Retinal pigment epithelial cell (primary cell): ENCODE measurements at places on chromosomes 13 and 19.

- no peak for DNase-seq
Measured at GRCh38 chr13:111897846-111898215, 169.1 kb upstream of the SOX1 start.

GRCh38 chr19:21883516-21883915, 47.5 kb upstream of the ZNF43 start:
- DNase-seq: no peak

DNA sequence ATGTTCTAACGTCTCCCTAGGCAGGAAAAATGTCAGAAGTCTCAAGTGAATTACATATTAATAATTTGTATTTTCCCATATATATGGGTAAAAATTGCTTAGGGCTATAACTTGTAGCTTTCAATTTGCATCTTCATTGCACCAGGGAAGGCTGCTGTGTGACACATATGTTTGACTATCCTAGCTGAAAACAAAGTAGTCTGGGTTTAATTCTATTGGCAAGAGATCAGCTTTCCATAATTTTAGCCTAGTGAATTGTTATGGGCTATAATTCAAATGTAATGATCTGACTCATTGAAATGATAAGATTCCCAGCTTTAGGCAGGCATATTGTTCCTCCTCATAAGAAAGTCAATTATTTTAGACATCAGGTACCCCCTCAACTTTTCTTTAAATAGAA, 553.1 kb downstream of the DCT start:
- no peak for DNase-seq

- no peak for DNase-seq
Measured at GRCh38 chr19:4256563-4256962, 9.7 kb downstream of the YJU2 start.

DNA sequence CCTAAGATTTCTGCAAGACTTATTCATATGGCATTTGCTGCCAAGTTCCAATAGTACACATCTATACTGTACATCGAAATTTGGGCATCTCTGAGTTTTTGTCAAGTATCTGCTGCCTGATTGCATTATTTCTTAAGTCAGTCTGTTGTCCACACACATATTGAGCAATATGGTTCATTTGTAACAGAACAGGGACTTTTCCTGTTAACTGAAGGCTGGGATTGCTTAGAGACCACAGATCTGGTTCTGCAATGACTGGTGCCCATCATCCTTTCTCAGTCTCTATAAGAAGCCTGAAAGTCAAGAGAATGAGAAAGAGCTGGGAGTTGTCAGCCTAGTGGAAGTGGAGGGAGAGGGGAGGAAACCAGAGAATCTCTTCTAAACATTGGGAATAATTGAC, 22.5 kb upstream of the MYCBP2 start:
- DNase-seq: no peak

- no peak for DNase-seq
Measured at GRCh38 chr13:113802090-113802531, 43.1 kb downstream of the TMEM255B start.

GRCh38 chr13:32125221-32125689, 93.7 kb downstream of the FRY start:
- no peak for DNase-seq

GRCh38 chr13:67167420-67167819, 62.7 kb downstream of the PCDH9 start:
- DNase-seq: no peak

GRCh38 chr19:47268028-47268427, 6.7 kb upstream of the INAFM1 start:
- DNase-seq: no peak

DNA sequence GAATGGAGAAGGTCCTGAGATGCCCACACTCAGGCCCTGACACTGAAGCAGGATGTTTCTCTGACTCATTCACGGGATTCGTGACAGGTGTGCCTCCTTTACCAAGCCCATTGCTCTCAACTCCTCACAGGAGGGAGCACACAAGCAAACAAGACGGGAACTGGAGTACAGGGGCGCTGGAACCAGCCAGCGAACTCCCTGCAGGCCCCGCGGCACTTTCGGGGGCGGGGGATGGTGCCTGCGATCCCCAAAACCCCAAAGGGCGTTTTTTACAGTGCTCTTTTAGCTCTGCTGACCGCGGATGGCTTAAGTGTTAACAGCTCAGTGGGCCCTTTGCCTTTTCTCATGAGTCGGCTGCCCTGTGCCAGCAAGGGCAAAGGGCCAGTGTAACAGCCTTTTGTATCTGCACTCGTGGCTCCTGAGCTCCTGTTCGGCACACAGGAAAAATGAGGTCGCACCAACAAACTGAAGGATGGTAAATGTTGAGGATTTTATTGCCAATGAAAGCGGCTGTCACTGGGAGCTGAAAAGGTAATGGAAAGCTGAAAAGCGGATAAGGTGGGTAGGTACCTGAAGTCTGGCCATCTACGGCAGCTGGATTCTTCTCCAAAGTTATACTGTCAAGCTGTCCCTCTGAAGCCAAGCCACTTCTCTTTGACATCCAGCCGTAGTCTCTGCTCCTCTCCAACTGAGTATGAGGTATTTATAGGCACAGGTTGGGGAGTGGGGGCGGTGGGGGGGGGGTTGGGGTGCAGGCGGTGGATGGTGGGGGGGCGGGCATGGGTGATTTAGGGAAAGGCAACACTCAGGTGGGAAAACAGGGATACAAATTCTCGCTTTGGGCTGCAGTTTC, 65.0 kb upstream of the TRPC4 start:
- DNase-seq: no peak

DNA sequence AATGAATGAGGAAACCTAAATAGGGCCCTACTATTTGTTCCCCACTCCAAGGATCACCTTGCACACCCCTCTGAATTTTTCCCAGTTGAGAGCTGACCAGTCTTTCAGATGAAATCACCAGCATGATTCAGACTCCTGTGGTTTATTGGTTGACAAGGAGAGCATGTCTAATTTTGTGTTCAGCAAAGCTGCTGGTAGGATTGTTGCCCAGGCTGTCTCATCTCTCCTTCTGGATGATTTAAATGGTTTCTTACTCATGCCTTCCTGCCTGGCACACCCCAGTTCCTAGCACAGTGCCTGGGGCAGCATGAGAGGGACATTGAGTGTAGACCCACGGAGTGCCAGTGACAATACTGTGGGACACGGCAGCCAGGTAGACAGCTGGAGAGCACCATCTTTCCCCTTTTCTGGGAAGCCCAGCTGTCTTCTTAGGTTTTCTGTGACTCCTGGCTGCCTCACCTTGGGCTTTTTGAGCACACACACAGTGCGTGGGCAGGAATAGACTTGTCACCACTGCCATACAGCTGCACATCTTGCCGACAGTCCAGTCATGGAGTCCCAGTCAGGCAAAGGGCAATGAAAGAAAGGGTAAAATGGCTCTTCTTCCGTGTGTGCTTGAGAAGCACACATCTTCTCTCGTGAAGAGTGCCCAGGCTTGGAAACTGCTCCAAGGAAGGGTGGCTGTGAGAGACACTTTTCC, 12.3 kb downstream of the FGF9 start:
- DNase-seq: no peak

DNA sequence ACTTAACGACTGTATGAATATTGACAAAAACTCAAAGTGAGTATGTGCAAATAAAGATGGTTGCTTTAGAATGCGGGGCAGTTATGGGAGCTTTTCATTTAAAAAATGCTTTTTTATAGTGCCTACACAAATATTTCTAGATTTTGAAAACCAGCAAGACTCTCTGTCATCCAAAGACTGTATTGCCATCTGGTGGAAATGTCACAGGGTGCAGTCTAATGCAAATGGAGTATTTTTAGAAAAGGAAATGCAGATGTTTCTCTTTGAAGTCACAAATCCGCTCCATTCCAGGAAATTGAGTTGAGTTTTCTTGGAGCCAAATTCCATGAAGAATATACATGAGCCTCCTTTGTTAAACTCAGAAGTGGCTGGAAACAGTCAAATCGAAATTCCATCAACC, 2.3 kb upstream of the C1QTNF9B start:
- DNase-seq: no peak

- DNase-seq: no peak
Measured at GRCh38 chr19:3054265-3054971, 7.9 kb downstream of the TLE5 start.

- DNase-seq: no peak
Measured at GRCh38 chr19:47767349-47767748, 11.2 kb upstream of the SELENOW start.

DNA sequence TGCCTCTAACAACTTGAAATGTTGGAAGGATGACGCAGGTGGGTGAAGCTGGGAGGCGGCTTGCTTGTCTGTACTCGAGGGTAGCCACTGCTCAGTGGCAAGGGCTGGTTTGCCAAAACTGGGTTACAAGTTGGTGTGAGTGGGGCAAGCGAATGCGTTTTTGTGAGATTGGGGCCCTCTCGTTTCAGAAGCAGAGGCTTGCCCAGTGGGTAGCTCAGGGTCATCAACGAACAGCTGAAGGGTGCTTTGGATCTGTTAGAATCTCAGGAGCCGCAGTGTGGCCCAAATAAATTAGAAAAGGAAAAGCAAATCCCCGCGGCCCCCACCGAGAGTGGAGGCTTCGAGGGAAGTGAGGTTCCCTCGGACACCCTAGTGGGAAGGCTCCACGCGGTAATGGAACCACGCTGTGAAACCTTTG, 7.3 kb downstream of the ATP4B start:
- DNase-seq: no peak
